ENCODE measurements at places on chromosomes 2 and 18. TPM values are rescaled to one million over a fixed set of nuclear protein-coding genes. Genes with fewer than 3 reads are reported as not detected.
A peak's percentile ranks its signal among the peaks of the same experiment; 100 is the strongest.

Gene UGGT1
- 126 TPM for total RNA-seq

Gene CRYBA2
- not detected for total RNA-seq

Gene HMSD
- total RNA-seq: 0.17 TPM

Gene CHST10
- 11.3 TPM for total RNA-seq

Gene TTR
- not detected for total RNA-seq

DNA sequence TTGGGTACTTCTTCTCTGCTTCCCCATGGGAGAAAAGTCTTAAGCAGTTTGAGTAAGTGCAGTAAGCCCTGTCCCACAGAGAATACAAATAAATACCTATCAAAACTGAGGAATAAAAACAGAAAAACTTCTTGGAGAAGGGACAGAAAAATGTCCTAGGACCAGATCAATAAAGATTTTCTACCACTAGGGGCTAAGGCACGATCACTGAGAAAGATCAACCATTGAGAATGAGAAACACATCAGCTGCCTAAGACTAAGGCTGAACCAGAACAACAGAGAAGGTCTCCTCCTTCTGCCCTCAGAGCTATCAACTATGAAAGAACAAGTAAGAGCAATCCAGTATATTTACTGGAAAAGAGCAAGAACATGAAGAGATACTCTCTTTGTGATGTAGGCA, 763.6 kb upstream of the LRRTM1 start:
- DNase-seq: no peak

GRCh38 chr2:40041422-40042382, 262.6 kb upstream of the THUMPD2 start:
- DNase-seq: peak; percentile 47

Gene KIAA1328
- 5.4 TPM for total RNA-seq

DNA sequence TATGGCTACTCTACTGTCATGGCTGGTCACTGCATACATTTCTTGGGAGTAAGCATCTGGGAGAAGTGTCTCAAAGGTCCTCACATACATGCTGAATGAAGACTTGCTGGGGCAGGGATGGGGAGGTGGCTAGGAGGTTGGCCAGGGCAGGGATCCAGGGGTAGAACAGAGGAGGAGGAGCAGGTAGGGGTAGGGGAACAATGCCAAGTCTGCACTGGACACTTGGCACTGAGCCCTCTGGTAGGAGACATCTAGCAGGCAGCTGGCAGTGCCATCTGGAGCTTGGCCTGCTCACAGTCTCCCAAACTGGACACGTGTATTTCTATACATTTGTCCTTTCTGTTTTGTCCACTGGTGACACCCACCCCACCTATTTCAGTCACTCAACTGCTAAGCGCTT, 62.7 kb upstream of the REV1 start:
- no peak for DNase-seq

Gene CAPN13
- total RNA-seq: 0.17 TPM

Gene SIX2
- 0.35 TPM for total RNA-seq

GRCh38 chr2:176317623-176318065, 48.4 kb downstream of the MTX2 start:
- no peak for DNase-seq

Gene NMUR1
- total RNA-seq: not detected

Gene ATOH8
- total RNA-seq: 12.9 TPM

DNA sequence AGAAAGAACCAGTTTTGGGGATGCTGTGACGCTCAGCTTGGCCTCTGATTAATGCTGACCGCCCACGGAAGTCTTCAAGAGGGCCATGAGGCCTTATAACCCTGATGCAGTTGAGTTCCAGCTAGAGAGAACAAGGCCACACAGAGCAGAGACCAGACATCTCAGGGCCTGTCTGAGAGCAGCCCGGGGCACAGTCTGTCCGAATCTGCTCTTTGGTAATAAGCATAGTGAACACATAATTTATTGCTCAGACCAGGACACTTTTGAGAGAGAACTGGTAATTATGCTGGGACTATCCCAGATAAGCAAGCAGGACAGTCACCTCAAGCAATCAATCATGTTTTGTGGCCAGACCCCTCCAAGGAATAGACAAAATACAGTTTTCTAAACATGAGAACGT, 68.5 kb downstream of the STPG4 start:
- DNase-seq: no peak

GRCh38 chr2:27863146-27863545, 27.0 kb downstream of the RBKS start:
- DNase-seq: no peak

DNA sequence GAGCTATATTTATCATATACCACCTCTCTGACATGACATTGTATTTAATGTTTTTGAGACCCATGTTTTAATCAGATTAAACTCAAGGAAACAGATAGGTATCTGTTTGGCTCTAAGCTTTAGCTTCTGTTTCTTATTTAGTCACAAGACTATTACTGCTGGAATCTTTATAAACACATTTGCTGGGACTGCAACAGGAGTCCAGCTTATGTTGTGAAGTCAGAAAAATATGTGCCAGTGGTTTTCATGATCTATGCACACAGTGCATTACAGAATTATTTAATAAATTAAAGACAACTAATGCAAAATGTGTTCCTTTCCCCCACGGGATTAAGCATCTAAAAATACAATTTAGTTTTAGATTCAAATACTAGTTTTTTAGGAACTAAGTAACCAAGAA, 338.9 kb downstream of the ZEB2 start:
- no peak for DNase-seq

Gene DNER
- total RNA-seq: 1.2 TPM

GRCh38 chr2:187774551-187775071, 220.4 kb upstream of the TFPI start:
- peak; percentile 72 for DNase-seq

Gene NTSR2
- total RNA-seq: not detected

DNA sequence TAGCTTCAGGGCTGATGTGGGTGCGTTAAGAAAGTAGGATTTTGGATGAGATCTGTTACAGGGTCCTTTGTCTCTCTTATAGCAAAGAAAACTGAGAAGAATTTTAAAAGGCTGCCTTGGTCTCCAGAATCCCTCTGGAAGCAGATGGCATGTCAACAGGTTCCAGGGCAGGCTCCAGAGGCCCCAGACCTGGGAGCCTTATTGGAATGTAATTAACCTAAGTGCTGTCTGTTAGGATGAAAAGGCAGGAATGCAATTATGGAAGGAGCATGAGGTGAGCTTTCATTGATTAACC, 97.2 kb upstream of the PKDCC start:
- DNase-seq: no peak

DNA sequence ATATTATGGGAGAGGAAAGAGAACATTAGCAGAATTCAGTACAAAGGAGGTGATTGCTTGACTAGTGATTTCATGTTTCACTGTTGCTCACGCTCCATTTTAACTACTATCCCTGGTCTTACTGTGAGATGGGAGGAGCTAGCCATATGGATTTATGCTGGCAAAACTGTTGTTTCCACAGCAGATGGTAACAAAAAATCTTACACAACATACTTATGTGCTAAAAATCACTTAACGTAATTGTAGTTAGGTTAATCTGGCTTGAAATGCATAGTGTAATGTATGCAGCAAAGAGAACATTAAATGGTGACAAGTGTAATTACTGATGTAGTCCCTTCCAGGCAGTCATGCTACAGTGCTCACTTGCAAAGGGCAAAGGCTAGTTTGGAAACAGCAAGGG, 155.6 kb upstream of the LYPD1 start:
- DNase-seq: no peak

GRCh38 chr2:56465491-56465890, 281.7 kb downstream of the CCDC85A start:
- DNase-seq: peak; percentile 10

Gene MAP3K19
- total RNA-seq: not detected

DNA sequence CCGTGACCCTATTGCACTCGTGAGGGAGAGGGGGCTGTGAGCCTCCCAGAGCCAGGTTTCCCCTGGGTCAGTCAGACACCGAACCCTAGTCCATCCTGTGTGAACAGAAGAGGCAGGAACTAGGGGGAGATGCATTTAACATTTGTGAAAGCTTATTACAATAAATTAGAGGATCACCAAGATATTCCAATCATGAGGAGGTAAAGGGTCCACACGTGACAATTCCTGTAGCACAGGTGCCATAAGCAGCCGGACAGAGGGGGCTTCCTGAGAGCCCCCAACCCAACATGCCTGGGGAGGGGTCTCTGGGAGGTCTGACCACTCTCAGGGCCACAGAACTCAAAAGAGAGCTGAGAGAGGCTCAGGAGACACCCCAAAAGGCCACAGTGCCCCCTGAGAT, 93.3 kb downstream of the KCNF1 start:
- DNase-seq: no peak

DNA sequence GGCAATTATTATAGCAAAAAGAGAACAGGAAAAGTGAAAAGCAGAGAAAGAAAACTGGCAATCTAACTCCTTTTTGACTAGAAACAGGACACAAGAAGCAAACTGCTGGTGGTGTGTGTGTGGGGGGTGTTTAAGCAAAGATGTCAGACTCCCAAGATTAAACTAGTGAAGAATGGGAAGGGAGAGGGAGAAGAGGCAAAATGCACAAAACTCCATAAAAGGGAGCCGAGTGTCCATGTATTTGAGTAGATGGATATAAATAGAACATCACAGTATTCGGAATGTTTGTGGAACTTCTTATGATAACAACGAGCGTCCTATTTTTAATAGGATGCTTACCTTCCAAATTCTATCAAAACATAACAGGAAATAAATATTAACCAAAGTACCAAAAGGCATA, 179.8 kb upstream of the TRIB2 start:
- DNase-seq: no peak

GRCh38 chr2:169464882-169465281, 14.4 kb upstream of the BBS5 start:
- DNase-seq: no peak

DNA sequence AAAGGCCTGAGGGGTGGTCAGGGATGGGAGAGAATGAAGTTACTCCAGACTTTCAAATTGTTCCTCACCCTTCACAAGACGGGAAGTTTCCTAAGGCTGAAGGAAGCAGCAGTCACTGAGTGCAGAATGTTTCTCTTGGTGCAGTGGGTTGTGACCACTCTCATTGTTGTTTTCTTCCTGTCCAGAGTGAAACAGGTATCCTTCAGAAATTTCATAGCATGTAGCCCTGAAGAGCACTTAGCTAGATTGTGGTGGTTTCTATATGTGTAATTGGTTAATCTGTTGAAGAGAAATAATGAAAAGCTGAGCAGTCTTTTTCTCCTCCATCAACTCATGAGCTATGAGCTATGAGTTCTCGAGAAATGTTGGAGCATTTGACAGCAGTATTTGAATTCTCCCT, 96.8 kb downstream of the GPD2 start:
- DNase-seq: peak; percentile 15

Gene MTLN
- 67.4 TPM for total RNA-seq

- no peak for DNase-seq
Measured at GRCh38 chr2:198518935-198519334, 714.5 kb downstream of the PLCL1 start.

DNA sequence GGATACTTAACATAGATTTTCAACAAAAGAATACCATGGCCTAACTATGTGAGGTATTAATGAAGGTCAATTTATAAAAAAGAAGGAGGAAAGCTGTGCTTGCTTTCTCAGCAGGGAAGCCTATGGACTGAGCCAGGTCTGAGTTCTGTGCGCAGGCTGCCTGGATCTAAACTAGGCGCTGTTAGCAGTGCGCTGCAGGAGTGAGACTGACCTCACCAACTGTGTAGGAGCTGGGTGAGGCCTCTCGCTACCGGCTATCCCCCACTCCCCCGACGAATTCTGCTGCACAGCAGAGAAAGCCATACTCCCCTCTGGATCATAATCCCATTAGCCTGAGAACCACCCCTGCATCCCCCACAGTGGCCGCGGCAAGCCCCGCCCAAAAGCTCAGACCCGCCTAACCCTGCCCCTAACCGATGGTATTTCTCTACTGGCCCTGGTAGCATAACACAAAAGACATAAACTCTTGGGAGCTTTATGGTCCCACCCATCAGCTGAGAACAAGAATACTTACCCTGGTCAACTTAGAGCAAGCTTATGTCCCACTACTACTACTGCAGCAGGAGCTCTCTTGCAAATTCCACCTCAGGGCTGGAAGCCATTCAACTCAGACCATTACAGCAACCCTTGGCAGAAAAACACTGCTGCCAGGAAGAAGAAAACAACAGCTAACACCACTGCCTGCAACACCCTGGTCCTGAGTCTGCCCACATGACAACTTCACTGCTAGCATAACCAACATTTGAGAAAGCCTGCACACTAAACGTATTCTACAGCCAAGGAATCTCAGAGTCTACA, 28.0 kb downstream of the SULT1C2 start:
- DNase-seq: peak; percentile 59

Gene UGT1A8
- total RNA-seq: 0.35 TPM

- DNase-seq: no peak
Measured at GRCh38 chr2:74551942-74552913, 1.5 kb downstream of the LOXL3 start.

DNA sequence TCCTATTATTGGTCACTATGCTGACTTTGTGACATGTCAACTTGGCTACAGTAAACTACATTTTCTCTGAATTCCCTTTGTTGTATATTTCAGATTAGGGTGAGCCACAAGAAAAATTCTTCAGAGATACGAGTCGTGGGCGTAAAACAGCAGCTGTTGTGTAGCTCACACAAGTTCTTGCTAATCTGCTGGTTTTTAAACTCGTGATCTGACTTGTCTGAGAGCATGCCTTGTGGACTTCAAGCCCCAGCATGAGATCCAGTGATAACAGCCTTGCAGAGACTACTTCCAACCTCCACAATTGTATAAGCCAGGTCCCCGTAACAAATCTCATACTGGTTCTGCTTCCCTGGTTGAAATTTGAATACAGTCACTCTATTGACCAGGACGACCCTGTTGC, 259.8 kb upstream of the LYPD1 start:
- no peak for DNase-seq

Gene FBLN7
- 0.15 TPM for total RNA-seq

- DNase-seq: no peak
Measured at GRCh38 chr18:28846958-28847357, 670.0 kb upstream of the CDH2 start.

Gene TMEFF2
- total RNA-seq: not detected

Gene EDAR
- total RNA-seq: 0.05 TPM

GRCh38 chr2:108364676-108365297, 13.0 kb upstream of the SULT1C4 start:
- DNase-seq: peak; percentile 48

- no peak for DNase-seq
Measured at GRCh38 chr2:89829828-89830227, 1138.4 kb downstream of the RPIA start.

- DNase-seq: no peak
Measured at GRCh38 chr2:159904127-159904958, 106.3 kb upstream of the CD302 start.
